ENCODE measurements at places on chromosomes 4 and X.

DNA sequence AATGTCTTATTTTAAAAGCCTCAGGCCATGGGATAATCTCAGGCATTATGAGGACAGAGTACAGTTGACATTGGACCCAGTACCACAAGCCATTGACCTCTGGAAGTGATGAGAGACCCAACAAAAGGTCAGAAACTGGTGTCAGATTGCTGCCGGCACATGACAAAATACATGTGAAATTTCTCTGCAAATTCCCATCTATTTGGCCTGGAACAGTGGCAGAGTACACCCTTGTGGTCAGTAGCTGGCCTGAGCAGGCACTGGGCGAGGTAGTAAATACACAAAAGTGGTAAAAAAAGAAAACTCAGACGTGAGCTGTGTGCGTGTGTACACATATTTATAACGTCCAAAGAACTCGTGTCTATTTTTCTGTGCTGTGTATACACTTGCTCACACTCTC lies 155.5 kb downstream of the DHX15 start:
- no peak for DNase-seq

- DNase-seq, result no peak
Measured at GRCh38 chr4:109718759-109719158, 11.1 kb downstream of the PLA2G12A start.

DNA sequence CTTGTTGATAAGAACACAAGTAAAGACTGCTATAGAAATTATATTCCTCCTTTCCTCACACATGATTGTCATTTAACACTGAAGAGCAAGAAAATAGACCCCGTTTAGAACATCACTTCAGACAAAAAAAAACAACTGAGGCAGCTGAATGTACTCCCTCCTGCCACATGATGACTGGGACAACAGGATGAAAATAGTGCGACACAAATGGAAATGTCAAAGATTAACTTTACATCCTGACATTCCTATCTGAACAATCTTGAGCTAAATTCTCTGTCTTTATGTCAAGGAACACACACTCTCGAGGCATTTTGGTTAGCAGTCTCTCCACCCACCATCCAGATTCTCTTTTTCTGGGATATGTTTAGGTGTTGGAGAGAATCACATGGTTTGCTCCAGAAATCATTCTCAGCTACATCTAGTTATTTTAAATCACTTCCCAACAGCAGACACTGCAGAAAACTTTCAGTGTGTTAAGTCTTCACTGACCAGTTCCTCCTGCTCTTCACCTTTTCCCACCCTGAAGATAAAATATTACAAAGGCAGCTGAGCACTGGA lies 16.3 kb upstream of the KCNIP4 start:
- DNase-seq, result no peak

DNA sequence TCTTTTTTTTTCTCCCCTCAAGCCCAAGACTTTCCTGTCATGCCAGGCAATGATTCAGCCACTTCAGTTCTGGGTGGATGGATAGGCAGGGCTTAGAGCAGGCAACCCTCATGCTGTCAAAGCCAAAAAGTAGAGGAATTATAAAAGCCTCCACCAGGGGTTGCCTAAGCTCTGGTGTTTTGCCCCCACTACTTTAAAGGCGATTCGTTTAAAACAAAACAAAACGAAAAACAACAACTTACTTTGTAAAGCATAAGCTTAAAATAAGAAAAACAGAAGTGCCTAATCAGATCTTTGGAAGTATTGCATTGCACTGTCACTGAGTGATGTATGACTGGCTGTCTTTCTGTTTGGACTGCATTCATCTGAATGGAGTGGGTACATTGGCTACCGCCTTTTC lies 5.3 kb upstream of the IDS start:
- no peak for DNase-seq

- no peak for DNase-seq
Measured at GRCh38 chrX:81259714-81260395, 58.0 kb downstream of the SH3BGRL start.

- no peak for DNase-seq
Measured at GRCh38 chr4:119008761-119009160, 120.1 kb downstream of the SYNPO2 start.
